ENCODE measurements at places on chromosomes 2 and 18.
A peak's percentile ranks its signal among the peaks of the same experiment; 100 is the strongest.

- no peak for DNase-seq
These were observed 138.6 kb downstream of the MAP3K20 start for GRCh38 chr2:173214213-173214612.

GRCh38 chr18:13464432-13465123 is 246.0 kb downstream of the LDLRAD4 start:
- no peak for DNase-seq

- no peak for DNase-seq
These were observed 27.0 kb downstream of the RPRM start for GRCh38 chr2:153451611-153452010.

DNA sequence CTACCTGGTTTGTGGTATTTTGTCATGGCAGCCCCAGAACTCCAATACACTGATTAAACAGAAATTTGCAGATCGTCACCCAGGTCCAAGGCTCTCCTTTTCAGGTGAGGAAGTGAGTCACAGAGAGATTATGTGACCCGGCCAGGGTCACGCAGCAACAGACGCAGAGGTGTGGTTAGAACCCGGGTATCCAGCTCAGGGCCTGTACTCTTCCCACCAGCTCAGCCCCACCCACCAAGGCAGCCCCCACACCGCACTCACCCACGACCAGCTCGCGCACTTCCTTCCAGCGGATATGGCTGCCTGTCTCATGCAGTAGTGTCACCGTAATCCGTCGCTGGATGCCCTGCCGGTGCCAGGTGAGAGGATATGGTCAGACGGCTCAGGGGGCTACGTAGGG is 48.1 kb downstream of the AQP12A start:
- no peak for DNase-seq

DNA sequence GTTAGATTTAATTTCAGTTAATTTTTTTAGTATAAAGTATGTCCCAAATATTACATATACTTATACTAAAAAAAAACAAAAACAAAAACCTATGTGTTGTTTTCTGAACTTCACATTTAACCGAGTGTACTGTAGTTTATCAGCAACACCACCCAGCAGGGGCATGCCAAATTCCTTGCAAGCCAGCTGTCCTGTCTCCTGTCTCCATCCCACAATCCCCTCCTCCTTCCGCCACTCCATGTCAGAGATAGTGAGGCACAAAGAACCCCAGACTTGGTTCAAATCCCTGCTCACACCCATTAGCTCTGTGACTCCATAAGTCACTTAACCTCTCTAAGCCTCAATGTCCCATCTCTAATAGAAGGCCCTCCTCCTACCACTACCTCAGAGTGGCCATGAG is 9.4 kb downstream of the CHST10 start:
- no peak for DNase-seq

GRCh38 chr2:110153416-110153815 is 37.8 kb upstream of the MALL start:
- DNase-seq = no peak

DNA sequence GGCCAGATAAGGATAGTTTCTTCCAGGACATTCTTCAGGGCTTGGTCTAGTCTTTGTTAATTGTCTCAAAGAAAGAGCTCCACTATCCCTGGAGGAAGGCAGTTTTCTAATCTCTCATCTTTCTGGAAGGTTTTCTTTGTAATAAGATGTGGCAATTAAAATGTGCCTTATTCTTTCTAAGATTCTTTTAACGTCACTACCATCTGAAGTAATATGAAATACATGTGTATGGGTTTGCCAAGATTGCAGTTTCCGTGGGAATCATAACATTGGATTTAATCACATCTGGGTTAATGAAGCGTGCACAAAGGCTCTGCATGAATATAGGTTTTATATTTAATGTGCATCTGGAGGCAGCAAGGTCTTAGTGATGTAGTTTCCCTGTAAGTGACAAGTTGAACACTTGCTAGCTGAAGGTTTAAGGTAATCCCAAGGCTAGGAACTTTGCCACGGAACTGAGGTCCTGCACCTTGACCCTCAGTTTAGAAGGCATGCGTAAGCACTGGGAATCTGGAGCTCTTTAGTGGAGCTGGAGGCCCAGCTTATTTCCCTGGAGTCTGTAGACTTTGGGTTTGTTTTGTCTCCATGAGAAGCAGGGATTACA is 25.7 kb downstream of the DIS3L2 start:
- DNase-seq = peak; percentile 28

- peak; percentile 50 for DNase-seq
These were observed 88.9 kb downstream of the TMEM185B start for GRCh38 chr2:120134263-120134662.

GRCh38 chr2:13581471-13581870 is 864.7 kb downstream of the TRIB2 start:
- no peak for DNase-seq

DNA sequence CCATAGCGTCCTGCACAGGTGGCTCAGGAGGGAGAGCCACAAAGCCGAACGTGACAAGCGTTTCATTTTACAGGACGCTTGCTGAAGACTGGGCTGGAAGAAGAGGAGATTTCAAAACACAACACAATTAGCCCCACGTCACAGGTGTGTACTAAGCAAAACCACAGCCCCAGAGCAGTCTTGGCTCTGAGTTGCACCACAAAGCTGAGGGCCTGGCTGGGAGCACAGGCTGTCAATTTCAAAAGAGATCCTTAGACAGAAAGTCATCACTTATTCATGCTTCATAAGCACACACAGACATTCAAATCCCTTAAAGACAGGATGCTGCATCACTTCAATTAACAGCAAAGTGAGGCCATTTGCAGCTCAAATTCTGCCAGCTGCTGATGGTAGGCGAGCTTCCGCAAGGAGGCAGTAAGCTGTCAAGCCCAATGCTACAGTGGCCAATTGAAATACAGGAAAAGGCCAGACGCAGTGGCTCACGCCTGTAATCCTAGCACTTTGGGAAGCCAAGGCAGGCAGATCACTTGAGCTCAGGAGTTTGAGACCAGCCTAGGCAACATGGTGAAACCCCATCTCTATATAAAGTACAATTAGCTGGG is 79.6 kb downstream of the SKA1 start:
- DNase-seq = no peak

DNA sequence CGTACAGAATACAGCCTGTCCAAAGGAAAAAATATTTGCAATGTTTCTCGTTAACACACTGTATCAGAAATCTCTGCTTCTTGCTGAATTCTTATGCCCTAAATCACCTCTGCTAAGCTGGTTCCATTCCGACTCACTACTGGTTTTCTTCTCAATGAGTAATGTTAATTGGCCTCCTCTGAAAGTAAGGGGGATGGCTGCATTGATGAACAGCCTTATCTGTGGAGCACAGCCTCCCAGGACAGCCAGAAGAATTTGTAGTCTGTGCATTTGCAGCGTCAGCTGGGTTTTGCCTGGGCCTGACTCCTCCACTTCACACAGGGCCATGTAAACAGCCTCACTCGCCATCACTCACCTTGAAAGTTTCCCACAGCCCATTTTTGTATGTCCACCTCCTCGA is 127.7 kb downstream of the RNF152 start:
- peak; percentile 13 for DNase-seq

GRCh38 chr2:144364944-144365738 is 154.8 kb downstream of the ZEB2 start:
- DNase-seq = no peak

DNA sequence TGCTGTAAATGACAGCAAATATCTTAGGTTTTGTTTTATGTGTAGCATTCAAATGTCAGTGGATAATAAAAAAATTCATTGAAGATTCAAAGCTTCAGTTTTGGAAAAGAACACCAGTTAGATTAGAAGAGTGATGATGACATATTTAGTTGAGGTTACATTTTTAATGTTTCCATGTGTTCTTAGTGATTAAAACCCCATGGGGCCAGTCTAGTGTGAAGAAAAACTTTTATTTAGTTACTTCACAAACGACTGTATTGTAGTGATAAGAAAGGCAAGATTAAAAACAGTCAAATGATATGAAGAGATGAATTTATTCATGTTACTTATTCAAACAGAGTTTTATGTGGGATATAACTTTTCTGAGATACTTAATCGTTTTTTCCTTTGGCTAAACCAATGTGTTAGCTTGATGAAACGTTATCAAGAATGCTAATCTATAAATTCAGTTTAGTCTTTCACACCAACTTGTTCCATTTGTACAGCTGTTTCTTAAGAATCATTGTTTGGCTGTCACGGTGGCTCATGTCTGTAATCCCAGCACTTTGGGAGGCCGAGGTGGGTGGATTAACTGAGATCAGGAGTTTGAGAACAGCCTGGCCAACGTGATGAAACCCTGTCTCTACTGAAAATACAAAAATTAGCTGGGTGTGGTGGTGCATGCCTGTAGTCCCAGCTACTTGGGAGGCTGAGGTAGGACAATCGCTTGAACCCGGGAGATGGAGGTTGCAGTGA is 11.6 kb downstream of the BMPR2 start:
- DNase-seq = no peak

DNA sequence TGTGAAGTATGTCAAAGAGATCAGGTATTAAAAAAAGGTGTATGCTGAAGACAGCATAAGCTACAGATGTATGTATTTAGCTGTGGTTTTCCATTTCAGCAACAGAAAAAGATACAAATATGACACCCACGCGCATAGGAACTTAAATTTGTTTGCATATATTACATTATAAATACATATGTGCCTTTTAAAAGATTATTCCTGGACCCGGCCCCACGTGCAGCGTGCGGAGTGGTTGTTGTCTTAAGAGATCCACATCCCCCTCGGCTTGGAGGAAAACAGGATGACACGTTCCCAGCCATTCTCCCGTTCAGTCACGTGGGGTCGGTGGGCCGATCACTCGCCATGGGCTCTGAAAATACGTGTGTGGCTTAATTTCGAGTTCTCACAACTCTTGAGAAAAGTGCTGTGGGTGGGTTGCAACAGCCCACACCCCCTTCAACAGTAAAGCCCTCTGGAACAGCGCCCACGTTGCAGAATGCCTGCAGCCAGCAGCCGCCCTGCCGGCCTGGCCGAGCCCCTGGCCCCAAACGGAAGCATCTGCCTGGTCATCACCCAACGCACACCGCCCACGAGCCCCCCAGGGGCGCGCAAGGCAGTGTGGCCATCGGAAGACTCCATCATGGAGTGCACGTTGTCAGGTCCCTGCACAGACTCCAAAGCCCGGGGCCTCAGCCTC is 18.6 kb upstream of the KCNG2 start:
- no peak for DNase-seq

DNA sequence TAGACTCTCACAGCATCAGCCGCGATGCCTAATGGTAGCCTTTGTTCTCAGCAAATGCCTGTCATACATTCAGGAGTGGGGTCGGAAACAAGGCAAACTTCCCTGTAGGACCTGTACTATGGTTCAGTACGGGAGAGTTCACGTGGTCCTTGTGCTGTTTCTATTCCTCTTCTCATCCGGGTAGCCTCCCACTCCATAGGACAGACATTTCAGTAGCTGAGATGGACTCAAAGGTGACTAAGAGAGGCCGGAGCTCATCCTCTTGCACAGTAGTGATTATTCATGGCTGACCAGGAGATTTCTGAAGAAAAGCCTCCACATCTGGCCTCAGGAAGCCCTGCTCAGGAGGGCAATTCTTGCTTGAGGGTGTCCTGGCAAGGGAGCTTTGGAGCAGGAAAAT is 117.8 kb upstream of the SPRED2 start:
- DNase-seq = no peak

DNA sequence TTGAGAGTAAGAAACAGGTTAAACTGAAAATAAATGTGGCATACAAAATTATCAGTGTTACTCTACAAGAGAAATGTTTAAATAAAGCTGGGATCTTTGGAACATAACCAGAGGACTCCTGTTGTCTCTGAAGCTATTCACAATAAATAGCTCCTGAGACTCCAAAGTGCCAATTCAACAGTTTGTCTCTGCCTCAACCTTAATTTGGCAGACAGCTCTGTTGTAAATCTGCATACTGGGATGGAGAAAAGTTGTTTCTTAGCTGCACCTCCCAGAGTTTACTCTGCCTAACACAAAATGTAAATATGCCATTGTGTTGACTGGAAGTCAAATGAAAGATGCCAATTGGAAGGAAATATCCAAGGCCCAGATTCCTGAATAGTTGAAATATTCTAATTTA is 238.5 kb upstream of the EPHA4 start:
- DNase-seq = no peak

DNA sequence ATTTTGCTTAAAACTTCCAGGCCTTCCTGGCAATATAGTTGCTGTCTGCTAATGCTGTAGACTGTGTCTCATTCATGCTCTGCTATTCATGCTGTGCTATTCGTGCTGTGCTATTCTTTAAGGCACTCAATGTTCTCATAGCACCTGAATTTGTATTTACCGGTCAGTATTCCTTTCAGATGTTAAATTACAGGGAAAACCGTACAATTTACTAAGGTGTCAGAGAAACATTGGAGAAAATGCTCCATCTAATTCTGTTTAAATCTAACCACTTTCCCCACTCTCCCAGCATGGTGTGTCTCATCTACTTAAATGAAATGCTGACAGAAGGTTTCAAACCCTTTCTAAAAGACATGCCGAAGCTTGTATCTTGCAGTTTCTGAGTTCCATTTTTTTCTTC is 25.0 kb downstream of the FAM171B start:
- DNase-seq = no peak

- DNase-seq = no peak
These were observed 61.0 kb upstream of the DTNA start for GRCh38 chr18:34649080-34649479.

GRCh38 chr18:48527461-48527860 is 11.4 kb upstream of the CTIF start:
- DNase-seq = no peak

GRCh38 chr2:217972037-217972436 is 30.8 kb downstream of the TNS1 start:
- DNase-seq = no peak

DNA sequence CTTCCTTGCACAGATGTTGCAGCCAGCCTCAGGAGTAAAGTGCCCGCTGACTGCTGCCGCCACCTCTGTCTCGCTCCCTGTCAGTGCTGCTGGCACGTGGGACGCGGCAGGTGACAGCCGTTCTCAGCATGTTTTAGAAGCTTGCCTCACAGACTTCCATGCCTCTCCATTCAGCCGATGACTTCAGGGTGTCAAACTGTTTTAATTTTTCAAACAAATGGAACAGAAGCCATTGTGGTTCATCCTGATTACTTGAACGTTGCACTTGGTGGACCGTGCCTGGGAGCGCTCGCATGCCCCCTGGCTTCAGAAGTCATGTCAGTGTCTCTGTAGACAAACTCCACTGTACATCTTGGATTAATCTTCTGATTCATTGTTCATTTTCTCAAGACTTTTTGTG is 62.7 kb upstream of the EML6 start:
- no peak for DNase-seq

DNA sequence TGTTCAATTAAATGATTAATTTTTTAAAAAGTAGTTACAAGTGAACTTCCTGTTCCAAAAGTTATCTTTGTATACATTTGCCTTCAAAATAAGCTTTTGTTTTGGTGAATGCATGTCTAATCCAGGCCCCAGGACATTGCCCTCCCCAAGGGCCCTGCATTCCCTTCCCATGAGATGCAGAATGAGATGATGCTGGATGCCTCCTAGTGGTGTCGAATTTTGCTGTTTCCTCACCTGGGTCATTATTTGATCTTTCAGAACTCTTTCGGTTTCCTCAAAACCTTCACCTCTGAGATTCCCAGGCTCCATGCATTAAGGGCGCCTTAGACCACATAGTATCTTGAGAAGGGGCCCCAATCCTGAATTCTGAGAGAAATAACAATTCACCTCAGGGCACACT is 728.8 kb downstream of the CNTNAP5 start:
- DNase-seq = no peak

All from GM04504 (cell line).